B cell (primary cell): ENCODE measurements at places on chromosomes 13 and 19. TPM values are rescaled to one million over a fixed set of nuclear protein-coding genes. Genes with fewer than 3 reads are reported as not detected.

- H3K27me3 ChIP-seq, result no peaks in the 10 kb centered on the region
- no peaks in the 10 kb centered on the region for H3K4me1 ChIP-seq
- no peaks in the 10 kb centered on the region for H3K36me3 ChIP-seq
Measured at GRCh38 chr13:85638815-85639393, 160.3 kb downstream of the SLITRK6 start.

DNA sequence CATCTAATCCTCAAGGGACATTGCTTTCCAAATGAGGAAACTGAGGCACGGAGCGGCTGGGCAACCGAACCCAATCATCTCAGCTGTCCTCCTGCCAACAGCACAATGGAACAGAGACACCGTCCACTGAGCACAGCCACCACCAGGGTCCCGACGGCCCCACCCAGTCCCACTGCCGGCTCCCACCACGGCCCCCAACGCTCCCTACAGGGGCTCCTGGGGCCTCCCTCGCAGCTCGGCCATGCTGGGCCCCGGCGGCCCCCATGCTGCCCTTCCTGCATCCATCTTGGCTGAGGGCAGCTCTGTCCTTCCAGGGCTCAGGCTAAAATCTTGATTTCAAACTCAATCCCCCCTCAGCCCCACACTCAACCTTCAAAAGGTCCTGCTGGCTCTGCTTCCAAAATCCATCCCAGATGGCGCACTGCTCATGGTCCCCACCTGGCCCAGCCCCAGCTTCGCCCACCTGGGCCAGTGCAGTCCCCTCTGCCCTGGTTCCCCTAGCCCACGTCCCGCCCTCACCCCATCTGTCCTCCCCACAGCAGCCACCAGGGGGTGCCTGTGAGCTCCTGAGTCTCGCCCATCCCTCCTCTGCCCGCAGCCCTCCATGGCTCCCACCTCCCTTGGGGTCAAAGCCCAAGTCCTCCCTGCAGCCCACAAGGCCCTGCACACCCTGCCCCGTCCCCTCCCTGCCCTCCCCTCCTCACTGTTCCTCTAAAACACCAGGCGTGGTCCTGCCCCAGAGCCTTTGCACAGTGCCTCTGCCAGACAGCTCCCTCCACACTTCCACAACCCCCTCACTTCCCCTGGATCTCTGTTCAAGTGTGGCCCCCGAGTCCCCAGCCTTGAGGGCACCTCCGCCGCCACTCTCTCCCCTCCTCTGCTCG is 7.9 kb downstream of the PIP5K1C start:
- DNase-seq, result peak; percentile 52
- H3K4me3 ChIP-seq, result no peak overlapping the region
- no peak overlapping the region for H3K27ac ChIP-seq

GRCh38 chr13:36323951-36324566 is 22.1 kb downstream of the SPART start:
- no peaks in the 10 kb centered on the region for H3K27me3 ChIP-seq
- no peak overlapping the region for H3K4me3 ChIP-seq
- no peak overlapping the region for H3K27ac ChIP-seq
- H3K4me1 ChIP-seq, result no peaks in the 10 kb centered on the region
- H3K36me3 ChIP-seq, result peaks cover 20% of the 10 kb centered on the region

DNA sequence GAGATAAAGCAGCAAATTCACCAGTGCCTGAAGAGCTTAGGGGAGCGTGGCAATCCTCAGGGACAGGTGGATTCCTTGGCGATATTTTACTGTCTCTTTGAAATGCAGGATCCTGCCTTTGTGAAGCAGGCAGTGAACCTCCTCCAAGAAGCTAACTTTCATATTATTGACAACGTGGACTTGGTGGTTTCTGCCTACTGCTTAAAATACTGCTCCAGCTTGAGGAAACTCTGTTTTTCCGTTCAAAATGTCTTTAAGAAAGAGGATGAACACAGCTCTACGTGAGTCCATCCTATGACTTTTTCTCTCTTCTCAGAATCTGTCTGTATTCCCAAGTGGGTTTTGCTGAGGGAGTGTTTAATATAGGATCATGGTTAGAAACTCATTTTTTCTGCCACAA is 22.6 kb downstream of the NLRP4 start:
- DNase-seq, result no peak
- H3K27ac ChIP-seq, result no peak overlapping the region
- no peaks in the 10 kb centered on the region for H3K27me3 ChIP-seq
- no peak overlapping the region for H3K4me3 ChIP-seq
- H3K4me1 ChIP-seq, result peaks cover 44% of the 10 kb centered on the region

- no peak overlapping the region for H3K27ac ChIP-seq
- no peaks in the 10 kb centered on the region for H3K36me3 ChIP-seq
- H3K27me3 ChIP-seq, result no peaks in the 10 kb centered on the region
- no peaks in the 10 kb centered on the region for H3K4me1 ChIP-seq
Measured at GRCh38 chr13:43411741-43412140, 375.0 kb downstream of the ENOX1 start.

- H3K27me3 ChIP-seq, result no peaks in the 10 kb centered on the region
- H3K27ac ChIP-seq, result no peak overlapping the region
- no peak for DNase-seq
- H3K4me1 ChIP-seq, result no peaks in the 10 kb centered on the region
- no peak overlapping the region for H3K4me3 ChIP-seq
Measured at GRCh38 chr19:11780431-11781020, 13.7 kb downstream of the ZNF441 start.

GRCh38 chr19:55466241-55466614 is 1.7 kb upstream of the C19orf85 start:
- no peaks in the 10 kb centered on the region for H3K27me3 ChIP-seq
- H3K4me3 ChIP-seq, result no peak overlapping the region
- H3K36me3 ChIP-seq, result no peaks in the 10 kb centered on the region
- H3K27ac ChIP-seq, result no peak overlapping the region
- no peak for DNase-seq

The ARL11 gene
- total RNA-seq, result 17.9 and 21.4 TPM in 2 replicates

DNA sequence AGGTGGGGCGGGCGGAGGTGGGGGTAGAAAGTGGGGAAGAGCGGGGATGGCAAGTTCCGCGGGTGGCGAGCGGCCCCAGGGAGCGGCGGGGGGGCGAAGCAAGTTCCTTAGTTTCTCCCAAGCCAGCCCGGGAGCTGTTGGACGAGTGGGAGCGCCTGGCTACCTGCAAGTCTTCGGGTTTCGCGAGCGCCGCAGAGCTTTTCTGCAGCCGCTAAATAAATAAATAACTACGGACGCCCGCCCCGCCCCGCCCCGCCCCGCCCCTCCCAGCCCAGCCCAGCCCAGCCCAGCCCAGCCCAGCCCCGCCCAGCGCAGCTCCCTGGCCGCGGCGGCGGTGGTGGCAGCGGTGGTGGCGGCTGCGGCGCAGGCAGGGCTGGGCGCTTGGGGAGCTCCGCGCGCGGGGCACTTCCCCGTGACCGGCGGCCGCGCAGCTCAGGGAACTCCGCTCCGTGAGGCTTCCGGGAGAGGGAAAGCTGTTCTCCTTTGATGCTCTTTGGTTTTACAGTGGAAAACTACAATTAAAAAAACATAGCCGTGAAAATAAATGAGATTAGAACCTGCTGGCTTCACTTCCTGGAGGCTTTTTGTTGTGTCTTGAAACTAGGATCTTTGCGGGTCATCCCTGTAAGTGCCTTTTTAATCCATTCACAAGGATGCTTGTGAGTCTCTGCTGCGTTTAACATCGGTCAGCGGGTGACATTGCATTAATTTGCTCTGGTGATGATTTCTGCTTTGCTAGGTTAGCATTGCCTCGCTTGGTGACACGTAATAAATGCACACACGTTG is at the start of gene UBE2L5:
TSS of gene UBE2L5 (plus strand) at position 440 of the 786 bp plus-strand sequence. CDS start 5,498 bp downstream, outside the sequence.
- H3K27ac ChIP-seq, result peak within 1 kb of the TSS; percentile 71
- H3K4me3 ChIP-seq, result peak within 1 kb of the TSS; percentile 80
- H3K27me3 ChIP-seq, result no peaks in the 10 kb centered on the region
- DNase-seq, result peak; percentile 85
- H3K36me3 ChIP-seq, result no peaks in the 10 kb centered on the region

- no peaks in the 10 kb centered on the region for H3K27me3 ChIP-seq
- H3K4me3 ChIP-seq, result no peak overlapping the region
- no peaks in the 10 kb centered on the region for H3K4me1 ChIP-seq
Measured at GRCh38 chr13:20782116-20782708, 8.5 kb upstream of the EEF1AKMT1 start.

The MTUS2 gene
- not detected in 2 replicates for total RNA-seq

DNA sequence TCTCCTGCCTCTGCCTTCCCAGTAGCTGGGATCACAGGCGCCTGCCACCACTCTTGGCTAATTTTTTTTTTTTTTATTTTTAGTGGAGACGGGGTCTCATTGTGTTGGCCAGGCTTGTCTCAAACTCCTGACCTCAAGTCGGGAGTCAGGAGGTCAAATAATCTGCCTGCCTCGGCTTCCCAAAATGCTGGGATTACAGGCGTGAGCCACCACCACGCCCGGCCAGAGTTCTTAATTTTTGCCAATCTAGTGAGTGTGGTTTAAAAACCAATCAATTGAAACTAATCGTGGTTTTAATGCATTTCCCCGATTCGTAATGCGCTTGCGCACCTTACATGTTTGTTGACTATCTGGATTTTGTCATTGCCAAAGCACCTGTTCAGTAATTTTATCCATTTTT is 37.0 kb downstream of the SKA3 start:
- H3K36me3 ChIP-seq, result peaks cover 6% of the 10 kb centered on the region
- H3K4me1 ChIP-seq, result peaks cover 33% of the 10 kb centered on the region
- peak overlapping the region; percentile 98 for H3K27ac ChIP-seq
- H3K27me3 ChIP-seq, result no peaks in the 10 kb centered on the region
- DNase-seq, result no peak

The PDE4C gene
- total RNA-seq, result not detected in 2 replicates

GRCh38 chr13:35964863-35965180 is 166.4 kb downstream of the DCLK1 start:
- no peaks in the 10 kb centered on the region for H3K4me1 ChIP-seq
- no peaks in the 10 kb centered on the region for H3K27me3 ChIP-seq
- no peak overlapping the region for H3K27ac ChIP-seq

GRCh38 chr19:51375504-51376221 is 3.2 kb upstream of the NKG7 start:
- no peak overlapping the region for H3K27ac ChIP-seq
- H3K4me3 ChIP-seq, result no peak overlapping the region

The SMIM24 gene
- total RNA-seq, result not detected in 2 replicates

DNA sequence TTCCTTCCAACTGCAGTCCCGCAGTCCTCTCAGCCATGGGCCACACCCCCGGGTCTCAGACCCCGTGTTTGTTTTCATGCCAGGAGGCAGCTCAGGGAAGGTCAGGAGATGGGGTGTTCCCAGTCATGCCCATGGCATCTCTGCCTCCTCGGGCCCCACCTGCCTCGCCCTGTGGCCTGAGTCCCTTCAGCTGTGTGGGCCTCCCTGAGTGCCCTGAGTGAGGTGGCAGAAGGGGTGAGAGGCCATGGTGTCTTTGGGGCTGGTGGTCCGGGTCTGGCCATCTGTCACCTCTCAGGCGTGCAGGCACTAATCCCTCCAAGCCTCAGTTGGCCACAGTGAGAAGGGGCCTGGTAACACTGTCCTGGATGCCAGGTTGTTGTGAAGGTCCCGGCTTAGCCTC is 10.9 kb upstream of the KDM4B start:
- DNase-seq, result no peak
- H3K4me1 ChIP-seq, result no peaks in the 10 kb centered on the region
- H3K4me3 ChIP-seq, result no peak overlapping the region
- no peak overlapping the region for H3K27ac ChIP-seq
- H3K27me3 ChIP-seq, result no peaks in the 10 kb centered on the region

The NMRK2 gene
- total RNA-seq, result not detected in 2 replicates

DNA sequence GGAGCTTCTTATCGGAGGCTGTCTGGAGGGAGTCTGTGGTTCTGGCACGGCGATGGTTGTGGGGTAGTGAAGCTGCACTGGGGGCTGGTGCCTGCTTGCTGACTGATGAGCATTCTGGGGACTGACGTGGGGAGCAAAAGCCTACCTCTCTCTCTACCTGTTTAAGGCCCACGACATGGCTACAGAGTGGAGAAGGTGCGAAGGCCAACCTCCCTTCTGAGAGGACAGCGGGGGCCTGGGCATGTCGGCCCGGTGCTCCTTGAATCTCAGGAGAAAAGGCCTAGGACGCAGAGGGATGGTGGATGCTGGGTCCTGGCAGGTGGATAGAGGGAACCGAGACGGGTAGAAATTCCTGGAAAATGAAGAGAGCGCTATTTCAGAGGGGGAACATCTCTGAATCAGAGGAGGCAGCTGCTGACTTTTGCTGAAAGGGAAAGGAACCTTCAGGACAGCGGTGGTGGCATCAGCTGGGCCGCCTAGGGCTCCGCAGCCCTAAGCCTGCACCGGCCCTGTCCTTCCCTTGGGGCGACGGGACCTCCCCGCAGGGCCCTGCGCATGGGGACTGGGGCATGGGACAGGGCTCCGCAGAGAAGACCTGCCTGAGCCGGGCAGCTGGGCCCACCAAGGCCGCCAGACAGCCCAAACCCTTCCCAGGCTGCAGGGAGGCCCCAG is 35.0 kb upstream of the MEDAG start:
- peaks cover 7% of the 10 kb centered on the region for H3K27me3 ChIP-seq
- DNase-seq, result no peak
- H3K4me3 ChIP-seq, result no peak overlapping the region
- peaks cover 4% of the 10 kb centered on the region for H3K4me1 ChIP-seq
- H3K27ac ChIP-seq, result no peak overlapping the region

The KLK6 gene
- total RNA-seq, result not detected in 2 replicates

- H3K27me3 ChIP-seq, result no peaks in the 10 kb centered on the region
- no peak for DNase-seq
- H3K4me3 ChIP-seq, result no peak overlapping the region
- no peak overlapping the region for H3K27ac ChIP-seq
- no peaks in the 10 kb centered on the region for H3K36me3 ChIP-seq
- no peaks in the 10 kb centered on the region for H3K4me1 ChIP-seq
Measured at GRCh38 chr19:27741236-27741635, 1471.7 kb downstream of the UQCRFS1 start.

The MCEMP1 gene
- total RNA-seq, result not detected in 2 replicates

- H3K4me1 ChIP-seq, result no peaks in the 10 kb centered on the region
- H3K27ac ChIP-seq, result no peak overlapping the region
- no peak overlapping the region for H3K4me3 ChIP-seq
- no peaks in the 10 kb centered on the region for H3K36me3 ChIP-seq
- no peak for DNase-seq
Measured at GRCh38 chr13:58919551-58919950, 1244.2 kb downstream of the DIAPH3 start.

GRCh38 chr19:2252797-2253105 is 3.5 kb downstream of the JSRP1 start:
- H3K36me3 ChIP-seq, result no peaks in the 10 kb centered on the region
- peak overlapping the region; percentile 70 for H3K4me3 ChIP-seq
- DNase-seq, result no peak
- H3K27me3 ChIP-seq, result no peaks in the 10 kb centered on the region
- H3K4me1 ChIP-seq, result peaks cover 63% of the 10 kb centered on the region

GRCh38 chr19:1796395-1797142 is 15.5 kb downstream of the ATP8B3 start:
- DNase-seq, result no peak
- peaks cover 8% of the 10 kb centered on the region for H3K4me1 ChIP-seq
- no peak overlapping the region for H3K4me3 ChIP-seq
- peaks cover 29% of the 10 kb centered on the region for H3K27me3 ChIP-seq

GRCh38 chr19:11570039-11570462 is 7.4 kb downstream of the ACP5 start:
- no peaks in the 10 kb centered on the region for H3K36me3 ChIP-seq
- no peak overlapping the region for H3K4me3 ChIP-seq
- H3K27ac ChIP-seq, result no peak overlapping the region
- H3K4me1 ChIP-seq, result peaks cover 47% of the 10 kb centered on the region
- H3K27me3 ChIP-seq, result no peaks in the 10 kb centered on the region

DNA sequence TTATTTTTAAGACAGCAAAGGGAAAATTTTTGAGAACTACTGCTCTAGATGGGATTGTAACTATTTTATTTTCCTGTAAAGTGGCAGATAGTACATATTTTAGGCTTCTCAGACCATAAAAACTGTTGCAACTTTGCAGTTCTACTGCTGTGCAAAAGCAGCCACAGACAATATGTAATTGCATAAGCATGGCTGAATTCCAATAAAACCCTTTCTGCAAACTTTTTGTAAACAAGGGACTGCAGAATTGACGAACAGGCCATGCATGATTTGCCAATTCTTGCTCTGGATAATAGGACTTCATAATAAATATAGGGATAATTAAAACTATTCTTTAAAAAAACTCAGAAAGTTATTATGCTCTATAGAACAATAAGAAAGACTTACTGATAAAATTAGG is 149.1 kb downstream of the SLITRK5 start:
- no peaks in the 10 kb centered on the region for H3K4me1 ChIP-seq
- no peak overlapping the region for H3K27ac ChIP-seq
- no peak overlapping the region for H3K4me3 ChIP-seq
- no peaks in the 10 kb centered on the region for H3K36me3 ChIP-seq
